ENCODE measurements at places on chromosomes 12 and 14.
A peak's percentile ranks its signal among the peaks of the same experiment; 100 is the strongest.

DNA sequence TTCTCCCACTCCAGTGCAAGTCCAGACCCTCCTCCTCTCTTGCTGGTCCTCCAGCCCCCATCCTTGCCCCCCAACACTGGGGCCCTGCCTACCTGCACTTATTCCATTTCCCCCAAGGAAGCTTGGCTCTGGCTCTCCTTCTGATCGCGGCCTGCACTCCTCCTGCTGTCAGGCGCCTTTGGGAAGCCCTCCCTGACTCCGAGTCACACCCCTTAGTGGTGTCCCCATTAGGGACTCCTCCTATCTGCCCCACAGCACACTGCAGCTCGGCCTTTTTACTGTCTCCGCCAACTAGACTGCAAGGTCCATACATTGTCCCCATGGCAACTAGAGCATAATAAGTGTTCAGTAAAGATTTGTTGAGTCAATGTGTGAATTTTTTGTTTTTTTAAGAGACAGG is 32.9 kb downstream of the FIGNL2 start:
- no peak for DNase-seq

DNA sequence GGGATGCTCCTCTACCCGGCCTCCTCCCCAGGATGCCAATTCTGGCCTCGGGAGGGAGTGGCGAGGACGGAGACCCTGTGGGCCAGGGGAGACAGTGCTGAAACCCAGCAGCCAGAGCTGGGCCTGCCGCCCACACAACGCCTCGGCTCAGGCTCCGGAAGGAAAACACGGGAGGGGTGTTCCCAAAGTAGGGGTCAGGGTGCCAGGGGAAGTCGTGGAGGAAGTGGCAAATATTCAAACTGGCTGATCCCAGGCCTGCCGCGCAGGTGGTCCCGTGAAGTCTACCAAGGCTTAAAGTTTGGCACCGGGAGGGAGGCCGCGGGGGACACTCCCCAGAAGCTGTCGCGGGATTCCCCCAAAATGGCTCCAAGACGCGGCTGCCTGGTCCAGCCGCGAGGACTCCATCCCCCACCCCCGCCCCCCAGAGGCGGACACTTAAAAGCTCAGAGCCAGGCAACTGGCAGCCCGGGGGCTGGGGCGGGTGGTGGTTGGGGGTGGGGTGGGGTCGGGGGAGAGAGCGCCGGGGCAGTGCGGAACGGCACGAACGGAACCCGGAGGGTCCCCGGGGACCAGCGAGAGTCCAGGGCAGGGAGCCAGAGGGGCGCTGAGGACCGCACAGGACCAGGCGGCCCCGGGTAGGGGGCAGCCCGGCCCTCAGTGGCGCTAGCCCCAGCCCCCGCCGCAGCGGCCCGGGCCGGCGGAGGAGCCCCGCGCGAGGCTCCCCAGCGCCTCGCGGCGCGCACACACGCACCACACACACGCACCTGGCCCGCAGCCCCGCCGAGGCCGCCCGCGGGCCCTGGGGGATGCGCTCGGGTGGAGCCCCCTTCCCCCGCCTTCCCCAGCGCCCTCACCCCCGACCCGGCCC is 20.0 kb downstream of the BEGAIN start:
- no peak for DNase-seq

DNA sequence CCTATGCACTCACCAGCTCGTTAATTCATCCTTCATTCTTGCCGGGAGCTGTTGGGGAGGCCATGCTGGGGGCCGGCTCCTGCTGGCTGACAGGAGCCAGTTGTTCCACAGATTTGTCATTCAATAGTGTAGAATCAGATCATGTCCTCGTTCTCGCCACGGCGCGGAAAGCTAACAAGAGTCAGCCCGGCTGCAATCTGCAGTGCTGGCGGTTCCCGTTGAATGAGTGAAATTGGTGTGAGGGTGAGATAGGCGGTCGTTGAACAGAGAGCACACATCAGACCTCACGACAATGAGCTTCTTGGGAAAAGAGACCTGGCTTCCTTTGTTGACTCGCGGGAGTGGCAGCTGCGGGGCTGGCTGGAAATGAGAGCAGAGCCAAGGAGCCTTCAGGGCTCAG is 57.5 kb downstream of the KIF26A start:
- no peak for DNase-seq

DNA sequence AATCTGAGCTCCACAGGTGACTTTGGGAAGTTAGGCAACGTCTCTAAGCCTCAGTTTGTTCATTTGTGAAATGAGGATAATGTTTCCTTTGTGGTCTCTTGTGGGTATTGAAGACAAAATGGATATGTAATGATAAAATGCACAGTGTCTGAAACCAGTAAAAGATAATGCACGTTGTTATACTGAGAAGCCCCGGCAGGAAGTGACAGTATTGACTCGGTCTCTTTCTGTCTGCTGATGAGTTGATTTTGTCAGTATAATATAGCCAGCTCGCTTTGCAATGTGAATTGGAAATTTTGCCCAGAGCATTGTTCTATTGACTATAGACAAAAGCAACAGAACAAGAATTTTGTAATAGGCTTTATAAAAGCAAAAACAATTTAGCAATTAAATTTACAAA is 49.2 kb upstream of the SLC38A1 start:
- no peak for DNase-seq

DNA sequence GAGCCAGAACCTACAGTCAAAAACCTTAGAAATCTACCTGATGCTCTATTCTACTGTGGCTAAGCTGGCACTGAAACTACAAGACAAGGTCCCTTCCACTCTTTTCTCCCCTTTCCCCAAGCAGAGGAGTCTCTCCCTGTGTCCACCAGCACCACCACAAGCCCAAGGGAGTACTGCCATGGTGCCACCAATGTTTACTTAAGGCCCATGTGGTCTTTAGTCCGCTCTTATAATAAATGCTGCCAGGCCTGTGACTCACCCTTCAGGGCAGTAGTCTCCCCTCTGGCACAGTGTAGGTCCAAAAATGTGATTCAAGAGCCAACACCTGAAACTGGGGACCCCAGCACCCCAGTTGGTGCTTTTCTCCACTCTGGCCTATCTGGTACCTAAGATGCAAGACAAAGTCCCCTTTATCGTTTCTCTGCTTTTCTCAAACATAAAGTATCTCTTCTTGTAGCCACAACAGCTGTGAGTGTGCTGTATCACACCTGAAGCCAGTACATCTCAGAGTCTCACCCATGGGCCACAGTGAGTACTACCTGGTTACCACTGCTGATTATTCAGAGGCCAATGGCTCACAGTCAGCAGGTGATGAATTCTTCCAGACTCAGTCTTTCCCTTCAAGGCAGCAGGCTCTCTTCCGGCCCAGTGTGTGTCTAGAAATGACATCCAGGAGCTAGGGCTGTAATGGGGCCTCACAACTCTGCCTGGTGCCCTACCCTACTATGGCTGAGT is 29.3 kb downstream of the SLC38A2 start:
- DNase-seq, result no peak

DNA sequence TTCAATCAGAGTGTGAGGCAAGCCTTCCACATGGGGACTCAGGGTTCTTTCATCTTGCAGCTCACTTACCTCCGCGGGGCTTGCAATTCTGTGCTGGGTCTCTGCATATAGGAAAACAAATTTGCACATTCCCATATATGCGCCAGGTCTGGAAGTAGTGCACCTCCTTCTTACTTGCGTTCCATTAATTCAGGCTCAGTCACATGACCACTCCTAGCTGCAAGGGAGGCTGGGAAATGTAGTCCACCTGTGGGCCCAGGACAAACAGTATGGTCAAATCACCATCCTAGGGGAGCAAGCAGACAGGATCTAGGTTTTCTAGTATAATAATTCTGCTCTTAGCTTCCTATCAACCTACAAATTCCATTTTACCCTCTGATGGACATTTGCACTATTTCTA is 160.4 kb downstream of the AACS start:
- DNase-seq, result no peak

- peak; percentile 3 for DNase-seq
These were observed at the start of gene BICDL1 for GRCh38 chr12:119988472-119989360. BICDL1 (plus strand) TSS chr12:119989236; CDS start chr12:119989869, 633 bp downstream.

- DNase-seq, result no peak
These were observed 8.8 kb downstream of the NID2 start for GRCh38 chr14:52060080-52060479.

GRCh38 chr12:109744026-109744425 is 30.4 kb downstream of the FAM222A start:
- no peak for DNase-seq

DNA sequence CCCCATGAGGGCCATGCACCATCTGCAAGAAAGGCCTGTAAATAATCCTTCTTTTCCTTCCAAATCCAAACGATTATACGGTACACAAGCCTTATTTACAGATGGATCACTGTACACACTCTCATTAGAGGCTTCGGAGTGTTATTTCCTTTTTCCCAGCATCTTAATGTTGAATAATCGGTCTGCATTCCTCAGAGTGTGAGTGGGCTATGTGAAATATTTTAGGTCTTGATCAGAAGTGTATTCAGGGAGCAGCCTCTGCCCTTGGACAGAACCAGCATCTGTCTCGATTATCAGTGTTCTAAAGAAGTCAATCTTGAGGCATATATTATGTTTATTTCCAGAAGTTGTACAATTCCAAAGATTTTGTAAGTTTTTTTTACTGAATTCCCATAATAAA is 340.6 kb downstream of the SEC23A start:
- DNase-seq, result no peak

- no peak for DNase-seq
These were observed 33.3 kb downstream of the DHRS2 start for GRCh38 chr14:23669441-23669840.

DNA sequence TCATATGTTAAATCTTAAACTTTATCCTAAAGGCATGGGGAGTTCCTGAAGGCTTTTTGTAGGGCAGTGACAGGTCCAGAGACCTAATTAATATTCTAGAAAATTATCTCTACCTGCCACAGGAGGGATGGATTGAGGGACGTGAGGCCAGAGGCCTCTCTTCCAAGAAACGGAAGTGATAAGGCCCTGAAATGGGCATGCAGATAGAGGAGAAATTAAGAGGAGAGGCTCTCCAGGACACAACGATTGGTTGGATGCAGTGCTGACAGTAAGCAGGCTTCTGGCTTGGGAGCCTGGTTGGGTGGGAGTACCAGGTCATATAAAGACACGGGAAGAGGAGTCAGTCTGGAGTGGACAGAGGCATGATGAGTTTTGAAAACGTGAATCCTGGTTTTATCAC is 3.1 kb upstream of the BORCS5 start:
- DNase-seq, result no peak

GRCh38 chr12:7485095-7485494 is 18.5 kb downstream of the CD163 start:
- no peak for DNase-seq

GRCh38 chr12:118361889-118362288 is 10.8 kb downstream of the TAOK3 start:
- no peak for DNase-seq

- DNase-seq, result no peak
These were observed 37.5 kb upstream of the INF2 start for GRCh38 chr14:104651876-104652260.

DNA sequence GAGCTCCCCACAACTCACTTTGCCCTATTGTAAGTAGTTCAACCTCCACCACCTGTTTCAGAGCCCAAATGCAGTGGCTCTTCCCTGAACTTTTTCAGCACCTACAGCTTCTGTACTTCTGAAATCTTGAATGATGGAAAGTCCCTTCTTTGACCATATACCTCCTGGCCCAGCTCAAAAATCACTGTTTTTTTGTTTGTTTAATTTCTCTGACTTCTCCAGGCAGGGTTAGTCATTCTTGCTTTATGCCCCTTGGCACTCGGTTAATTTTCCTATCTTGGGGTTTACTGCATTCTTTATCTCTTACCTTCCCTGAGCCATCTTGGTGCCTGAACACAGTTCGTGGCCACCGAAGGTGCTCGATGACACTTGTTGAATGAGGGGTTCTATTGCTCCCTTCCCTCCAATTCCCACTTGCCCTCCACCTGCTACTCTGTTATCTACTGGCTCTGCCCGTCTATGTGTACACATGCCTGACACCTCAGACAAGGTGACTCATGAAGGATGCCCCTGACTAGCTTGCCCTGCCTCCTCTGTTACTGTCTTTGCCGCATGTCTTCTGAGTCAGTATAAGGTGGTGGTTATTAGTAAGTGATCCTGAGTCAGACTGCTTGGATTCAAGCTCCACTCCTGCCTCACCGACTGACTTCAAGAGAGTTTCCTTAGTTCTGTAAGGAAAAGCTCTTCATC is 4.4 kb downstream of the AMHR2 start:
- DNase-seq, result peak; percentile 70

DNA sequence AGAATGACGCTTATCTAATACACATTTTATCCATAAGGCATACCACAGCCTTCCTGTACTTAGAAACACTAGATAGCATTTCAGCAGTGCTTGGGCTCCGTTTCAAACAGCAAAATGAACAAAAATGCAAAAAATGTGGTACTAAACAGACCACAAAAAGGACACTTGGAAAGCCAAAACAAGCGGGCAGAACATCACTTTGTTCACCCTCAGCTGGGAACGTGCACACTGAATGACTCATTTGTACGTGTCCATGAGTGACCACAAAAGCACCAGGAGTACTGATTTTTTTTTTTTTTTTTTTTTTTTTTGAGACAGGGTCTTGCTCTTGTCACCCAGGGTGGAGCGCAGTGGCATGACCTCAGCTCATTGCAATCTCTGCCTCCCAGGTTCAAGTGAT is 8.9 kb upstream of the FOXN3 start:
- peak; percentile 92 for DNase-seq

DNA sequence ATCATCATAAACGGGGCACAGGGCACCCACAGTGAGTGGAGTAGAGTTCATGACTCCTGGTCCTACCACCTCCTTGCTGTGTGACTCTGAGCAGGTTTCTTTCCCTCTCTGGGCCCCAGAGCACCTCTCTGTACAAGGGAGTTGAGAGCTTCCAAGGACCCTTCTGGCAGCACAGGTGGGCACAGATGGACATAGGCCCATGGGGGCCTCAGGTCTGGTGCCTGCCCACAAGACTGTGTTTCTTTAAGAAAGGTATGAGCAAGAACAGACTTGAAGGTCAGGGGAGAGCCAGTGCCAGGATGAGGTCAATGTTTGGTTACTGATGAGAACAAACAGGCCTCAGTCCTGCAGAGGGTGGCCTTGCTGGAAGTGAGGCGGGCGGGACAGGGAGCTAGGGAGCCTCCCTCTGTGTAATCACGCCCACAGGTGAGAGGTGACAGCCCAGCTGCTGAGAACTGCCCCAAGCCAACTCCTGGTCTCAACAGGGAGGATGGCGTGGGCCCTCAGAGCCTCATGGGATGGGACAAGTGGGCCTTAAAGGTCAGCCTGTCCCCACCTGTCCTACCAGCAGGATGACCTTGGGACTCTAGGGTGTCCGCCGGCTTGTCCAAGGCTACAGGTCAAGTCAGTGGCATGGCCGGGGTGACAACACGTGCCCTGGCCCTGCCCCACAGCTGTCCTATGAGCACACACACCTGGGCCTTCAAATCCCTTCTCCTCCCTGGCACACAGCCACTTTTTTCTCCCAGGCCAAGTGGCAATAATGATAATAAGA is 49.1 kb downstream of the CCDC85C start:
- no peak for DNase-seq

- DNase-seq, result no peak
These were observed 7.5 kb downstream of the CAMKK2 start for GRCh38 chr12:121288986-121289385.

GRCh38 chr12:11500188-11500860 is 105.0 kb upstream of the PRB2 start:
- peak; percentile 15 for DNase-seq

- no peak for DNase-seq
These were observed 5.5 kb upstream of the SCARB1 start for GRCh38 chr12:124869059-124869665.
